ENCODE measurements at places on chromosomes 3 and 15. TPM values are rescaled to one million over a fixed set of nuclear protein-coding genes. Genes with fewer than 3 reads are reported as not detected.

GRCh38 chr3:115975353-115975752 lies 352.0 kb downstream of the GAP43 start:
- no peak overlapping the region for H3K4me3 ChIP-seq
- H3K36me3 ChIP-seq, result no peaks in the 10 kb centered on the region
- no peaks in the 10 kb centered on the region for H3K27me3 ChIP-seq
- H3K4me1 ChIP-seq, result peaks cover 7% of the 10 kb centered on the region

DNA sequence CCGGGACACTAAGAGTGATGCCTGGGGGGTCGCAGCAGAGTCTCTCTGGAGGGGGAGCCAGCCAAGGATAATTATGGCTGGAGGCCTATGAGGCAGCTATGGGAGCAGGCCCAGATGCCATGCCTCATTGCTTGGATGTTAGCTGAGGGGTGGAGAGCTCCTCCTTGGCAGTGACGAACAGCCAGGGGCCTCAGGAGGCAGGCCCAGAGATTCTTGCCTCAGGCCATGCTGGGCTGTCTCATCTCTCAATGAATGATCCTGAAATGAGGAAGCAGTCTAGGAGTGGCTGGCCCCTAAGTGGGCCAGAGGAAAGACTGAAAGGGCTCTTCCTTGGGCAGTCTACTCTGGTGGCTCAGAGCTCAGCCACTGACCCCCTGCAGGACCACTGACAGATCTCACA lies 21.3 kb downstream of the KIF9 start:
- H3K27me3 ChIP-seq, result no peaks in the 10 kb centered on the region
- H3K4me1 ChIP-seq, result peaks cover 17% of the 10 kb centered on the region
- H3K27ac ChIP-seq, result no peak overlapping the region

DNA sequence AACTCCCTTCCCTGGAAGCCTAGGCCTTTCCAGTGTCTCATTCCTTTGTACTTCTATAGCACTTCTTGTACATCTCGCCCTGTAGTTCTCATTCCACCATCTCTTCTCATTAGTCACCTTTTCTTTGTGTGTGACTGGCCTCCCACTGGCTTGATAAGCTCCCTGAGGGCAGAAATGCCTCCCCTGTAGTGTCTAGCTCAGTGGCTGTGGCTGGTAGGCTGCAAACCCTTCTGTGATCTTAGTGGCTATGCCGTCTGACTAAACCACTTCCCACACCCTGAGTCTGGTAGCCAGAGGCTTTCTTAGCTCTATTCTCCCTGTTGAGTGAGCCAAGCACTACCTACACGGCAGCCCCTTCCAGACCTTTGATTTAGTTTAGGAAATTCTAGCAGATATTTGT lies 24.4 kb upstream of the TNFAIP8L3 start:
- H3K27me3 ChIP-seq, result no peaks in the 10 kb centered on the region
- no peaks in the 10 kb centered on the region for H3K4me1 ChIP-seq
- no peak overlapping the region for H3K27ac ChIP-seq
- H3K36me3 ChIP-seq, result no peaks in the 10 kb centered on the region
- no peak for DNase-seq

- H3K27ac ChIP-seq, result no peak overlapping the region
- no peak for DNase-seq
- H3K36me3 ChIP-seq, result no peaks in the 10 kb centered on the region
- no peaks in the 10 kb centered on the region for H3K27me3 ChIP-seq
- H3K4me1 ChIP-seq, result peaks cover 9% of the 10 kb centered on the region
These were observed 339.5 kb upstream of the ADAMTS9 start for GRCh38 chr3:65027335-65027734.

DNA sequence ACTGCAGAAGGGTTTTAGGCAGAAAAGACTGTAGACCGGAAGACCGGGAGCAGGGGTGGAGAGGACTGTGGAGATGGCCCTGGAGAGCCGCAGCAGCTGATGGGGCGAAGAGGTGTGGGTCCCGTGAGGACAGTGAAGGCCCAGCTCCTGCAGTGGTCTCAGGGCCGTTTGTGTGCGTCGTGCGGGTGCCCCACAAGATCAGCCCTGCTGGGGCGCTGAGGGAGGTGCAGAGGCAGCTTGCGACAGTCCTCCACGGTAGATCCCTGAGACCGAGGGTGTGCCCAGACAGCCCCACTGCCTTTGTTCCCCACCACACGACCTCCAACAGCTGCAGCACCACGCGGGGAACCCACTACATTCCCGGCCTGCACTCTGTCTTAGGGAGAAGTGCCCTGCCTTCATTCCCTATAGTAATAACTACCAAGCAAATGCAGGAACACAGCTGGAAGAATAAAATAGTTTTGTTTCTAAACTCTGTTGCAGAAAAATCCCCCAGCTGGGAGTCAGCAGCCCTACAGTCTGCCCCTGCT lies 19.0 kb upstream of the CRABP1 start:
- no peaks in the 10 kb centered on the region for H3K27me3 ChIP-seq
- no peak overlapping the region for H3K4me3 ChIP-seq
- peaks cover 11% of the 10 kb centered on the region for H3K4me1 ChIP-seq
- DNase-seq, result no peak
- H3K36me3 ChIP-seq, result no peaks in the 10 kb centered on the region

GRCh38 chr3:5423076-5423475 lies 235.6 kb downstream of the EDEM1 start:
- H3K27ac ChIP-seq, result no peak overlapping the region
- no peaks in the 10 kb centered on the region for H3K36me3 ChIP-seq
- no peaks in the 10 kb centered on the region for H3K4me1 ChIP-seq
- H3K4me3 ChIP-seq, result no peak overlapping the region
- H3K27me3 ChIP-seq, result no peaks in the 10 kb centered on the region
- no peak for DNase-seq

- H3K4me3 ChIP-seq, result no peak overlapping the region
- no peaks in the 10 kb centered on the region for H3K36me3 ChIP-seq
- H3K27ac ChIP-seq, result no peak overlapping the region
- H3K4me1 ChIP-seq, result no peaks in the 10 kb centered on the region
These were observed 275.5 kb upstream of the AZI2 start for GRCh38 chr3:28624084-28624483.

DNA sequence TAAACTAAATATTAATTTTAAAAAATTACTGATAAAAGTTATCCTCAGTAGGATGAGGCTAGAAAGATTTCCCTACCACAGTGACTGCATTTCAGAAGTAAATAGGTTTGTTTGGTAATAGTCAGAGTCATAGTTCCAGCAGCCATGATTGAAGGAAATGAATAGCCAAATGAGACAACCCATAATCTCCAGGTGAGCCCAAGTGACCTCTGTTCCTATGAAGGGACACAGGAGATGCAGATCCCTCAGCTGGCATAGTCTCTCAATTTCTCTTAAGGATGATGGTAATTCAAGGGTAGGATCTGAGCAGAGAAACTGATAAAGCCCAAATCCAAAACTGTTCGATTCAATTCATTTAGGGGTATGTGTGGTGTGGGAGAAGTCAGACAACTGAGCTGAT lies 461.8 kb downstream of the RAP2B start:
- H3K27ac ChIP-seq, result no peak overlapping the region
- H3K27me3 ChIP-seq, result no peaks in the 10 kb centered on the region
- no peaks in the 10 kb centered on the region for H3K36me3 ChIP-seq
- DNase-seq, result no peak
- no peak overlapping the region for H3K4me3 ChIP-seq
- H3K4me1 ChIP-seq, result no peaks in the 10 kb centered on the region

GRCh38 chr15:78740904-78741274 lies 70.4 kb downstream of the ADAMTS7 start:
- H3K4me3 ChIP-seq, result no peak overlapping the region
- H3K4me1 ChIP-seq, result no peaks in the 10 kb centered on the region
- no peaks in the 10 kb centered on the region for H3K36me3 ChIP-seq
- no peaks in the 10 kb centered on the region for H3K27me3 ChIP-seq
- no peak overlapping the region for H3K27ac ChIP-seq

GRCh38 chr15:33215941-33216872 lies 21.7 kb upstream of the FMN1 start:
- H3K27ac ChIP-seq, result no peak overlapping the region
- DNase-seq, result peak; percentile 35
- no peaks in the 10 kb centered on the region for H3K36me3 ChIP-seq

- no peak overlapping the region for H3K27ac ChIP-seq
- no peak for DNase-seq
- no peaks in the 10 kb centered on the region for H3K4me1 ChIP-seq
- no peak overlapping the region for H3K4me3 ChIP-seq
- no peaks in the 10 kb centered on the region for H3K36me3 ChIP-seq
These were observed 335.6 kb downstream of the NLGN1 start for GRCh38 chr3:173733029-173733652.

DNA sequence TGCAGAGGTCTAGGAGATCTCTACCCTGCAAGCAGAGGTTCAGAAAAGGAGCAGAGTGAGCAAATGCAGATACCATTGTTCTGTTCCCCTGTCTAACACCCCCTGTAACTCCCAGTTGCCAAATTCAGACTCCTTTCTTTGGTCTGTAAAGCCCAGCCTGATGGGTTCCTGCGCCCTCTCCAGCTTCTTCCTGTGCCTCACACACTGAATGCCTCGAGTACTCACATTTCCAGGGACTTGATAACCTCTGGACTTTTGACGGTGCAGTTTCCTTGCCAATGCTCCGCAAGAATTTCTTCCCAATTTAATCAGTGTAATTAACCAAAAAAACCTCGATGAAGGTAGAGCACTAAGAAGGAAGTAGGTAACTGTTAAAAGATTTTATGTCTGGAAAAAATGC lies 19.3 kb downstream of the PDE8A start:
- H3K4me3 ChIP-seq, result no peak overlapping the region
- H3K27me3 ChIP-seq, result no peaks in the 10 kb centered on the region
- H3K27ac ChIP-seq, result no peak overlapping the region
- DNase-seq, result no peak

DNA sequence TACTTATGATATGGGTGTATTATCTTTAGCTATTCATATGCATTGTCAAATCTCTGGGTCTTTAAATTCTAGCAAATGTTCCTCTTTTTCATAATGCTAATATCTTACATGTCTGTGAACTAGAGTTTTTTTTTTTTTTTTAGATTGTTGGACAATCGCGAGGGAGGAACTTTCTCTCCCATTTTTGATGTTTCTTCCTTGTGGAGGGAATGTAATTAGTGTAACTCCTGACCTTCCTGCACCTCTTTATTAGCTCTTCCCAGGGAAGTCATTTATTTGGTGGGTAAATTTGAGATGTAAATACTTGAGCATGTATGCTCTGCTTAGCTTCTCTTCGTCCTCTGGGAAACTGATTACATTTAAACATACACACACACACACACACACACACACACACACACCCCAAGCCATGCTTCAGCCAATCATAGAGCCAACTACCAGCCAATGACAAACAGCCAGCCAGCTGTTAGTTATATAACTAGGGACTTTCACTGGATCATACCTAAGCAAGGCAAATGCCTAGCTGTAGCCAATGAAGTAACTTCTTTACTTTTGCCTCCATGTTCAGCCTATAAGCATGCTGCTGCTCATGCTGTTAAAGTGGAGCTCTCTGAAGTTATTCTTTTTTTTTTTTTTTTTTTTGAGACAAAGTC lies 8.3 kb upstream of the USP8 start:
- H3K36me3 ChIP-seq, result no peaks in the 10 kb centered on the region
- H3K4me1 ChIP-seq, result no peaks in the 10 kb centered on the region
- no peak overlapping the region for H3K27ac ChIP-seq
- no peaks in the 10 kb centered on the region for H3K27me3 ChIP-seq
- no peak overlapping the region for H3K4me3 ChIP-seq

GRCh38 chr3:178022599-178022998 lies 513.6 kb upstream of the KCNMB2 start:
- H3K36me3 ChIP-seq, result no peaks in the 10 kb centered on the region
- no peaks in the 10 kb centered on the region for H3K4me1 ChIP-seq

DNA sequence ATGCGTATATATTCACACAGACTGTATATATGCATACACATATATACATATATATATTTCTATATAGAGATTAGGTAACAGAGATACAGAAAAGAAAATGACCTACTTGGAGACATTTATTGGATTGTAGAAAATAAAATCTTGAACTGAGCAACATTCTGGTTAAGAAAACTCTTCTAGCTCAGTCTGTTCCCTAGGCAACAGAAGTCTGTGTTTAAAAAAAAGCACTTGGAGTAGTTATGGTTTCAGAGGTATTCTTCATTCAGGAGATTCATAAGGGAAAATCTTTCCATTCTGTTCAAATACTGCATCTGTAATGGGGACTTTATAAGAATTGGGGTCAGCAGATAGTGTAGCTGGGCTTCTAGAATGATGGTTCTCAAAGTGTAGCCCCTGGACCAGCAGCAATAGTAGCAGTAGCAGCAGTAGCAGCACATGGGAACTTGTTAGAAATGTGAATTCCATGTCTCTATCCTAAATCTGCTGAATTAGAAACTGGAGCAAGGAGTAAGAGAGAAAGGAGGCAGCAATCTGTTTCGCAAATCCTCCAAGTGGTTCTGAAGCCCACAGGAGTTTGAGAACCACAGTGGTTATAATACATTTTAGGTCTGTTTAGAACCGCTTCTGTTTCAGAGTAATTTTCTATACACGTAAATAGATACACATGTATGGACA lies 112.8 kb upstream of the TMEM108 start:
- no peaks in the 10 kb centered on the region for H3K27me3 ChIP-seq
- H3K4me3 ChIP-seq, result no peak overlapping the region
- H3K36me3 ChIP-seq, result no peaks in the 10 kb centered on the region
- H3K4me1 ChIP-seq, result no peaks in the 10 kb centered on the region

DNA sequence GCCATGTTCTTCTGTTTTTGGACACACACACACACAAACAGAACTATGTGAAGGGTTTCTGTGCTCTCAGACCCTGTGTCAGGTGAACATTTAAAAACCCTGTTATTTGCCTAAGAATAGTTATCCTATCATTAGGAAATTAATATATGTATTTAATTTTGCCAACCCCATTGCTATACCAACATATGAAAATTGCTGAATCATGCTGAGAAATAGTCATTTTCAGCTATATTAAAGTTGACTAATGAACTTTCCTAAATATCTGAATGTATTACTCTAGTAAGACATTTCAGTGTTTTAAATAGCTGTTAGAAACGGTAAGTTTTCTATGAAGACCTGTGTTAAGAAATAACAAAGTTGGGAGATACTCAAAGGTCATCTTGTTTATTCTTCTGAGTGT lies 596.9 kb upstream of the GRM7 start:
- H3K4me1 ChIP-seq, result no peaks in the 10 kb centered on the region
- no peak overlapping the region for H3K4me3 ChIP-seq
- no peaks in the 10 kb centered on the region for H3K27me3 ChIP-seq
- no peak overlapping the region for H3K27ac ChIP-seq

DNA sequence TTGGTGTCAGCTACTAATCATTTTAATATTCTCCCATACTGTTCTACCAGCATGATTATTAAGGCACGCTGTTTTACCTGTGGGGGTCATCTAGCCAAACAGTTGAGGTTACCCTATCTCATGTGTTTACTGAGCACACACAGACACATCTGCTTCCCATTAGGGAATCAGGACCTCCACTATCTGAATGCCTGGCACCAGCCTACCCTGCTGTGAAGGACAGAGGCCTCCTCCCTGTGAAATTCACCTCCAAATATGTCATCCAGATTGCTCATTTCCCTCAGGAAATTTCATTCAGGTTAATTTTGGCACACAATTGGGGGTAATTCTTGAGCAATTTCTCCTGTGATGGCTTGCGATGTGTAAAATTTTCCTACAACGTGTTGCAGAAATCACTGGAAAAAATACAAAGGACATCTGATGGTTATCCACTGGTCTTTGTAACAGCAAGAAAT lies 155.6 kb upstream of the NR2E3 start:
- H3K36me3 ChIP-seq, result no peaks in the 10 kb centered on the region
- H3K4me1 ChIP-seq, result peaks cover 27% of the 10 kb centered on the region
- H3K27me3 ChIP-seq, result no peaks in the 10 kb centered on the region
- H3K27ac ChIP-seq, result no peak overlapping the region

- no peak overlapping the region for H3K27ac ChIP-seq
- H3K36me3 ChIP-seq, result no peaks in the 10 kb centered on the region
- H3K4me3 ChIP-seq, result no peak overlapping the region
These were observed 22.1 kb upstream of the PRR23E start for GRCh38 chr3:127170814-127171213.

Gene FAM174B
- total RNA-seq, result 79.4 TPM

Gene SEC62
- 74.7 TPM for total RNA-seq

Gene GOLGA8J
- not detected for total RNA-seq

Gene ACKR2
- total RNA-seq, result 4.1 TPM

Gene SLC25A36
- 150 TPM for total RNA-seq

Gene THBS1
- total RNA-seq, result 342 TPM

Gene MANF
- total RNA-seq, result 102 TPM
